Activated naive CD4-positive, alpha-beta T cell treated with anti-CD3 and anti-CD28 coated beads, Interleukin-2, amount 10 ng/mL, durations not matched to agents 7 days and 5 days (primary cell): ENCODE measurements at places on chromosomes 13 and 19.

DNA sequence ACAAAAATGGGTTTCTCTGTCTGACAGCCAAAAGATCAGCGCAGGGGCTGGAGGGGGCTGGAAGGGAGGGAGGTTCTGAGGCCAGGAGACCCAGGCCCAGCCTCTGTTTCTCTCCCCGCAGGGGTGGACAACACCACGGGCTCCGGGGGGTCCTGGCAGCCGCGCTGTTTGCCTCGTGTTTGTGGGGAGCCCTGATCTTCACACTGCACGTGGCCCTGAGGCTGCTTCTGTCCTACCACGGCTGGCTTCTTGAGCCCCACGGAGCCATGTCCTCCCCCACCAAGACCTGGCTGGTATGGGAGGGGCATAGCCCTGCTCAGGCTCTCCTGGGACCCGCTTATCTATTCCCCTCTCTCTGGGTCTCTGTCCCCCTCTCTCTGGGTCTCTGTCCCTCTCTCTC lies 9.6 kb downstream of the CPT1C start:
- DNase-seq, result no peak
- no peaks in the 10 kb centered on the region for H3K36me3 ChIP-seq
- no peaks in the 10 kb centered on the region for H3K4me1 ChIP-seq
- H3K27me3 ChIP-seq, result peaks cover 34% of the 10 kb centered on the region

- no peaks in the 10 kb centered on the region for H3K36me3 ChIP-seq
- DNase-seq, result no peak
- no peak overlapping the region for H3K27ac ChIP-seq
- H3K4me1 ChIP-seq, result no peaks in the 10 kb centered on the region
- H3K27me3 ChIP-seq, result peaks cover 9% of the 10 kb centered on the region
- H3K4me3 ChIP-seq, result no peak overlapping the region
Observed at GRCh38 chr13:39913928-39914327, 258.5 kb downstream of the COG6 start.

DNA sequence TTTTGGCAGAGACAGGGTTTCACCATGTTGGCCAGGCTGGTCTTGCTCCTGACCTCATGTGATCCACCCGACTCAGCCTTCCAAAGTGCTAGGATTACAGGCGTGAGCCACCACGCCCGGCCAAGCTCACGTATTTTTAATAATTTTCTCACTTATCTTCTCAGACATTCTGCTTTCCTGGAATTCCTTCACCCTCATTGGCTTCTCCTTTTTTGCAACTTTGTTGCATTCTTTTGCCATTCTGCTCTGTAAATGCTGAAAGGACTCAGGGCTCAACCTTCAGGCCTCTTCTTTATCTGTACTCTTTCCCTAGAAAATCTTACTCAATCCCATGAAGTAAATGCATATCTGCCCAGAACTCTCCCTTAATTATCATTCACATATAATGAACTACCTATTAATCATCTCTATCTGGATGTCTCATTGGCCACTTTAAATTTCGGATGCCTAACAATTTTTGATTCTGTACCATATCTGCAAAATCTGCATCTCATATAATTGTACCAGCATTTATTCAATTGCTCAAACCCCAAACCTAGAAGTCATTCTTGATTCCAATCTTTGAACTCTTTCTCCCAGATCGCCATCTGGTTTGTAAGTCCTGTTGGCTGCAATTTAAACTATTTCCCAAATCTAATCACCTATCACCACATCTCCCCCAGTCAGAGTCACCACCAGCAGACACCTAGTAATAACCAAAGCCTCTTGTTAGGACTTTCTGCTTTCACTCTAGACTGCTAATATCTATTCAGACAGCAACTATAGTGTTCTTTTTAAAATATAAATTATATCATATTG lies 18.2 kb upstream of the OXGR1 start:
- peaks cover 18% of the 10 kb centered on the region for H3K27me3 ChIP-seq
- DNase-seq, result no peak
- H3K4me1 ChIP-seq, result peaks cover 5% of the 10 kb centered on the region
- H3K4me3 ChIP-seq, result no peak overlapping the region

DNA sequence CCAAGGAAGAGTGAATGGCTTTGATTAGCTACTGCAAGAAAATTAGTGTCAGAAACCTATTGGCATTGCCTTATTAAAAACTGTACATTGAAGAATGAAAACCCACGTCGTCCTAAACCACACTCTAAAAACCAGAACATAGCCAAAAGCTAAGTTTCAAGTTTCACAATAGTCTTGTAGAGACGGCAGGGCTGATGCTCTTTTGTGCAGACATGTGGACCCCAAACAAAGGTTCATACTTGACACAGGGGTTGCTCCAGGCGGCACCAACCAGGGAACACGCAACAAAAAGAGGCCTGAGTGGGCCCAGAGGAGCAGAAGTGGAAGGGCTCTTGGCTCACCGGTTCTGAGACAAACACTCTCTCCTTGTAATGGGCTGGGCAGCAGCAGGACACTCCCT lies 28.6 kb upstream of the MIR17HG start:
- H3K27ac ChIP-seq, result no peak overlapping the region
- peaks cover 24% of the 10 kb centered on the region for H3K4me1 ChIP-seq
- H3K4me3 ChIP-seq, result no peak overlapping the region
- H3K27me3 ChIP-seq, result peaks cover 14% of the 10 kb centered on the region
- H3K36me3 ChIP-seq, result no peaks in the 10 kb centered on the region

DNA sequence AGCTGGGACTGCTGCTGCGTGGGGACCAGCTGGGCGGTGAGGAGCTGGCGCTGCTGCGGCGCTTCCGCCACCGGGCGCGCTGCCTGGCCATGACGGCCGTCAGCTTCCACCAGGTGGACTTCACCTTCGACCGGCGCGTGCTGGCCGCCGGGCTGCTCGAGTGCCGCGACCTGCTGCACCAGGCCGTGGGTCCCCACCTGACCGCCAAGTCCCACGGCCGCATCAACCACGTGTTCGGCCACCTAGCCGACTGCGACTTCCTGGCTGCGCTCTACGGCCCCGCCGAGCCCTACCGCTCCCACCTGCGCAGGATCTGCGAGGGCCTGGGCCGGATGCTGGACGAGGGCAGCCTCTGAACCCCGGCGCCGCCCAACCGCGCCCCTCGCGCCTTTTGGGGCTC lies 12.8 kb downstream of the TNFAIP8L1 start:
- no peak for DNase-seq

DNA sequence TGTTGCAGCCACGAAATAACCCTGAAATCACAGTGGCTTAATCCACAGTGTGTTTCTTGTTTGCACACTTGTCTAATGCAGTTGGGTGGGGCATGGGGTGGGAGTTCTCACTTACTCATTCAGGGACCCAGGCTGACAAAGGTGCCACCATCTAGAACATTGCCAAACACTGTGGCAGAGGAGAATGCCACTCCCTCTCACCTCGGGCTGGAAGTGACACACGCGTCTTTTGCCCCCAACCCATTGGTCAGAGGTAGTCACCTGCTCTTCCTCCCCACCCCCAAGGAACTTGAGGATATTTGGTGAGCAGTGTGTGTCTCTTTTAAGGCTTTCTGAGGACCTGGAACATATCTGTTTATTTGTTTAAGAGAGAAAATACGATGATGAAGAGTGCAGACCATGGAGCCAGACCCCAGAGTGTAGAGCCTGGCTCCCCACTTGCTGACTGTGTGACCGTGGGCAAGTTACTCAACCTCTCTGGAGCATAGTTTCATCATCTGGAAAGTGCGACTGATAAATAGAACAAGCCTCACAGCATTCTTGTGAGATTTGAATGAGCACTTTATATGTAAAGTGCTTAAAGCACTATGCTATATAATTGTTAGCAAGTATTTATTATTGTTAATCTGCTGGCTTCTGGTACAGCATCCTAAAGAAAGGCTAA lies 17.4 kb downstream of the GPR183 start:
- no peak overlapping the region for H3K27ac ChIP-seq
- H3K36me3 ChIP-seq, result peaks cover 56% of the 10 kb centered on the region
- H3K4me1 ChIP-seq, result peaks cover 78% of the 10 kb centered on the region
- DNase-seq, result no peak
- no peaks in the 10 kb centered on the region for H3K27me3 ChIP-seq

- H3K27me3 ChIP-seq, result no peaks in the 10 kb centered on the region
- no peak overlapping the region for H3K4me3 ChIP-seq
- peaks cover 19% of the 10 kb centered on the region for H3K4me1 ChIP-seq
Observed at GRCh38 chr19:52640916-52641315, 2.8 kb upstream of the ZNF83 start.

GRCh38 chr13:110137680-110138009 lies 169.3 kb downstream of the COL4A1 start:
- H3K4me3 ChIP-seq, result peak overlapping the region; percentile 74
- H3K27ac ChIP-seq, result peak overlapping the region; percentile 80
- no peaks in the 10 kb centered on the region for H3K36me3 ChIP-seq
- DNase-seq, result peak; percentile 45
- peaks cover 13% of the 10 kb centered on the region for H3K4me1 ChIP-seq
- H3K27me3 ChIP-seq, result peaks cover 42% of the 10 kb centered on the region

DNA sequence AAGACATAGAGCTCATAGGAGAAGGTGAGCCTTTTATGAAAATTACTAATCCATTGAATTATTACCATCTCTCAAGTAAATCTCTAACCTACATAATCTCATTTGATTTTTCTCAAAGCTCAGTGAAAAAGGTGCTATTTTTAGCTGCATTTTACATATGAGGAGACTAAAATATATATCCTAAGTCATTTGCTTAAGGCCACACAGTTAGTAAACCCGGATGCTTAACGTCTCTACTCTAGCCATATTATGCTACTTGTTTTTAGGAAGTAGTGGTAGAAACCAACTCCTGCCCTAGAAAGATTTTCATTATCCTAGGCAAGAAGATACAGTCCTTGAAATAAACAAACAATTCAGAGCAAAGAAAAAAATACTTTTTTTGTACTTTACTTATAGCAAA lies 108.9 kb downstream of the RBM26 start:
- H3K36me3 ChIP-seq, result no peaks in the 10 kb centered on the region
- H3K4me1 ChIP-seq, result no peaks in the 10 kb centered on the region
- H3K27ac ChIP-seq, result no peak overlapping the region
- H3K27me3 ChIP-seq, result peaks cover 17% of the 10 kb centered on the region
- DNase-seq, result no peak

DNA sequence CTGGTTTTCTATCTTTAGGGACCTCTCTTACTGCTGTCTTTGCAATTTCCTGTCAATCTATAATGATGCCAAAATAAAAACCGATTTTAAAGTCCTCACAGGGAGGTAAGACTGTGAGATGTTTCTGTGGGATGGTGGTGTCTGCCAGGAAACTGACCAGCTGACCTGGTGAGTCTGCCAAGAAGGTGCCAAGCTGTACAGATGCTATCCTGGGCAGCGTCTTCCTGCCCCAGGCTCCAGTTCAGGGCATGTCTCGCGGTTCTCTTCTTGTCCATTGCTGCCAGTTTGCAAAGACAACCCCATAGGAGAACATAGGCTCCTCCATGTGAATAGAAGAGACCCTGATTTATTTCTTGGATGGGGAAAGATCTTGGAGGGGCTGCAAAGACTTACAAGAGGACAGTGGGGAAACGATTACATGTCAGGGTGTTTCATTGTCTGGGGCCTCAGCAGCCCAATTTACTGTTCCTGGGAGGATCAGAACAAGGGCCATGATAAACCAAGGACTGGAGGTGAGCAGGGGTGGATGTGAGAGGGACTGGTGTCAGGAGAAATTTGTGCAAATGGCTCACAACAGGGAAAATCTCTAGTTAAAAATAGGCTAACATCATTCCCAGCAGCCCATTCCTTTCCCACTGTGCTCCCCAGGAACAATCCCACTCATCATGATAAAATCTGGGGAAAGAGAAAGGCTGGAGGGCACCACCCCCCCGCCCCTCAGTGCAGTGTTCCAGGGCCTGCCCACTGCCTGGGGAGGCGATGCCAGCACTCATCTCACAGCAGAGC lies 42.7 kb upstream of the VSTM2B start:
- DNase-seq, result no peak
- H3K27ac ChIP-seq, result no peak overlapping the region
- no peaks in the 10 kb centered on the region for H3K27me3 ChIP-seq
- H3K4me1 ChIP-seq, result no peaks in the 10 kb centered on the region
- H3K36me3 ChIP-seq, result no peaks in the 10 kb centered on the region
- H3K4me3 ChIP-seq, result no peak overlapping the region

GRCh38 chr13:95337597-95337996 lies 36.3 kb upstream of the ABCC4 start:
- H3K27ac ChIP-seq, result no peak overlapping the region
- no peak for DNase-seq
- H3K36me3 ChIP-seq, result no peaks in the 10 kb centered on the region
- H3K4me1 ChIP-seq, result no peaks in the 10 kb centered on the region
- H3K4me3 ChIP-seq, result no peak overlapping the region

DNA sequence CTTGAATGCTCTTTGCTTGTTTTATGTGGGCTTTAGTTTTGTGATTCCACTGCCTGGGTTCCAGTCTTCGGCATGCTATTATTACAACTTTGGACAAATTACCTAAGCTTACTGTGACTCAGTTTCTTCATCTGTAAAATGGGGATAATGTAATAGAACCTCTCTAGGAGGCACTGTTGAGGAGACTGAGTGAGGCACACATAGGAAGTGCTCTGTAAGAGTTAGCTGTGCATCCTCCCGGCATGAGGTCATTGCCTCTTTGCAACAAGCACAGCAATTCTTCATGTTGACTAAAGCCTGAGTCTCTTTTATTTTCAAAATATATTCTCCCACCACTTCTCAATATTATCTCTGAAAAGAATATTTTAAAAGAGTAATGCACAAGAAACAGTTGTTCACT lies 227.4 kb downstream of the DLEU7 start:
- H3K27me3 ChIP-seq, result peaks cover 15% of the 10 kb centered on the region
- H3K36me3 ChIP-seq, result no peaks in the 10 kb centered on the region
- H3K27ac ChIP-seq, result no peak overlapping the region
- no peak for DNase-seq
- peaks cover 10% of the 10 kb centered on the region for H3K4me1 ChIP-seq

GRCh38 chr13:91157273-91158016 lies 190.0 kb upstream of the MIR17HG start:
- DNase-seq, result no peak
- no peaks in the 10 kb centered on the region for H3K27me3 ChIP-seq
- H3K4me3 ChIP-seq, result no peak overlapping the region
- H3K4me1 ChIP-seq, result no peaks in the 10 kb centered on the region
- H3K36me3 ChIP-seq, result no peaks in the 10 kb centered on the region

GRCh38 chr13:78566631-78567030 lies 36.7 kb downstream of the POU4F1 start:
- no peaks in the 10 kb centered on the region for H3K4me1 ChIP-seq
- no peak for DNase-seq
- H3K4me3 ChIP-seq, result no peak overlapping the region
- H3K27ac ChIP-seq, result no peak overlapping the region
- H3K27me3 ChIP-seq, result peaks cover 3% of the 10 kb centered on the region

DNA sequence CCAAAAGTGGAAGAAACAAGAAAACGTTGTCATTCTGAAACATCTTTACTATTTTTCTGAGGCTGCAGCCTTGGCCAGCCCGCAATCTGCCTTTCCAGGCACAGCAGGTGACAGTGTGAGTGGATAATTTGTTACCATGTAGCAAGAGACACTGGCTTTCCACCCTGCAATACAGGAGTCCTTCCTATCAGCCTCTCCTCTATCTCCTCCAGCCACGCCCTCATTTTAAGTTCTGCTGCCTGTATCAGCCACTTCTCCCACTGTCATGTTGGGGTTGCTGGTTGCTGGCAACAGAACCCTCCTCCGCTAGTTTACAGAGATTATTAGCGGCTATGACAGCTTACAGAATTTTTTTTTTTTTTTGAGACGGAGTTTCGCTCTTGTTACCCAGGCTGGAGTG lies 7.7 kb upstream of the LGALS7 start:
- no peaks in the 10 kb centered on the region for H3K36me3 ChIP-seq
- H3K4me3 ChIP-seq, result no peak overlapping the region
- H3K27ac ChIP-seq, result no peak overlapping the region
- no peak for DNase-seq
- no peaks in the 10 kb centered on the region for H3K4me1 ChIP-seq
- H3K27me3 ChIP-seq, result peaks cover 54% of the 10 kb centered on the region

- H3K36me3 ChIP-seq, result no peaks in the 10 kb centered on the region
- DNase-seq, result no peak
- no peaks in the 10 kb centered on the region for H3K4me1 ChIP-seq
- H3K27ac ChIP-seq, result no peak overlapping the region
Observed at GRCh38 chr13:106601489-106601888, 33.6 kb upstream of the ARGLU1 start.
